CD4-positive, alpha-beta T cell treated with Interleukin-6 at 100 ng/mL for 8 hours (primary cell): ENCODE measurements at places on chromosomes 6 and 20.

GRCh38 chr6:148915810-148916209, 169.0 kb downstream of the UST start:
- no peak for DNase-seq

- no peak for DNase-seq
These were observed 6.2 kb upstream of the DEFB132 start for GRCh38 chr20:251354-251753.

GRCh38 chr6:65999288-65999791, 292.3 kb upstream of the EYS start:
- DNase-seq = no peak

- DNase-seq = no peak
These were observed 123.0 kb downstream of the DOK5 start for GRCh38 chr20:54598352-54598751.

- DNase-seq = no peak
These were observed 49.5 kb upstream of the PCSK2 start for GRCh38 chr20:17177341-17177740.

GRCh38 chr6:13417954-13418353, 69.4 kb downstream of the GFOD1 start:
- no peak for DNase-seq

GRCh38 chr6:143607168-143607567, 70.6 kb upstream of the PHACTR2 start:
- no peak for DNase-seq

DNA sequence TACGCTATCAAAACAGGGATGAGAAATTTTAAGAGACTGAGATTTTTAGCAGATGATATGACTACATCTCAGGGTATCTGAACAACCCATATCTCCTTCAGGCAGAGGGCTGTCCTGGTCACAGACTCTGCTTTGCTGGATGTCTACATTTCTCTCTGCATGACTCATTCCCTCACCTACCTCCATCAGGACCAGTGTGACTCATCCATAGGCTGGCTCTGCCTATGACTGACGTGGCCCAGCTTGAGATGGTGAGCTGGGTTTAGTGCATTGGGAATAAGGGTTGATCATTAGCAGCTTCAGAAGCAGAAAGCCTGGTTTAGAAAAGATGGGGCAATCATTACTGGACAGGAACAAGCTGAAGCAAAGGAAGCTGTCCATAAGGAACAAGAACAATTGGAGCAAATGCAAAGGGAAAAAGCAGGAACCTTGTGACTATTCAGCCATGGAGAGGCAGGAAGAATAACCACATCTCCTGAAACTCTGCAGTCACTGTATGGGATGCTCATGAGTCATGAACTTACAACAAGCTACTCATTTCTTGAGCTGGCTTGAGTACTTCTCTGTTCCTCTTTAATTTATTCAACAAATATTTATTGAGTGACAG, 86.4 kb upstream of the CBLN4 start:
- DNase-seq = no peak
